ENCODE measurements at places on chromosomes 6 and 20.
A peak's percentile ranks its signal among the peaks of the same experiment; 100 is the strongest.

DNA sequence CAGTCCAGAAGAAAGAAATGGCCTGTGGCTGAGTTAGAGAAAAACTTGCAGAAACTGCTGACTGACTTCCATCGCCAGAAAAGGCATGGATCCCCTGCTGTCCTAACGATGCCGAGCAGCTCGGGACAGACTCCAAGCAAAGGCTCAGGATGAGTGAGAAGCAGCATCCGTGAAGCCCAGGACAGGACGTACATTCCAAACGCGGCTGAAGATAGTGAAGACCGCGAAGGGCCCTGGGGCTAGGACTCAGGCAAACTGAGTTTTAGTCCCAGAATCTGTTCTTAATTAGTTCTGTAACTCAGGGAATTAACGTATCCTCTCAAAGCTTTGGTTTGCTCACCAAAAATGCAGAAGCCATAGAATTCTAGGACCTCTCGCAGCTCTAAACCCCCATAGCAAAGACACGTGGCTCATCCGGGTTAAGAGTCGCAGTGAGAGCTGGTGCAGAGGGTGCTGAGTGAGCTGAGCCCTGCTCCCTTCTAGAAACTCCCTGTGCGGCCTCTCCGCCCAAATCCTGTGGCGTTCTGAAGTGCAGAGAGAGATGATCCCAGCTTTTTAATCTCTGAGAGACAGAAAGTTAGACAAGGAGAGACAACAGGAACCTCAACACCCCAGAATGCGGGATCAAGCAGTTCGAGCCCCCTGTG, 132.9 kb upstream of the THBS2 start:
- no peak for DNase-seq

DNA sequence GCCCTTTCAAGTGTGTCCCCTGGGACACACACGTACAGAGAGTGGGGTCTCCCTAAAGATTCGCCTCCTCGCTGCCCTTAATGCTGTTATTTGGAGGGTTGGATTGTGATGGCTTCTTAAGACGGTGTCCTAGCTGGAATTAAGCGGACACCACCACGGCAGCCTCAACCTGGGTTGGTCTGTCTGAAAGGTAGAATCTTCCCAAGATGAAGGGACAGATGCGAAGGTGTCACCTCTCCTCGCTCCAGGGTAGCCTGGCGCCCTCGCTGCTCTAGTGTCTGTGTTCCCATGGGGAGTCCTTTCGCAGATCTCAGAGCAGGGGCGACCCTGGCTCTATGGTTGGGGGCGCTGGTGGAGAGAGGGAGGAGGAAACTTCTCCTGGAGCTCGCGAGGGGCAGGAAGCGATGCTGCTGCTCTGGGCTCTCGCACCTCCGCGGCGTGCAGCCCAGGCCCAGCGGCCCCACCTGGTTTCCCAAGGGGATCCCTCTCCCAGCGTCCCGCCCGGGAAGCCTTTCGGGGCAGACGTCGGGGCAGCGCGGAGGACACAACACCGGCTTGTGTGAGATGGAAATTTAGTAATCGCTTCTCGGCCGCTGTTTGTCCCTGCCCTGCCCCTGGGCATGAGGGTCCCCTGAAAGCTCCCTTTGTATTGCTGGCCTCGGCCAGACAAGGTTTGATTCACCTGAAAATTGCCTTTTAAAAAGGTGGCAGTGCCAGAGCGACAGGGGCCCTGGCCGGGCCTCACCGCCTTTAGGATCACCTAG, 1.7 kb downstream of the RSPO3 start:
- peak; percentile 51 for DNase-seq

GRCh38 chr20:43870484-43870883, 44.2 kb upstream of the TOX2 start:
- DNase-seq, result no peak

DNA sequence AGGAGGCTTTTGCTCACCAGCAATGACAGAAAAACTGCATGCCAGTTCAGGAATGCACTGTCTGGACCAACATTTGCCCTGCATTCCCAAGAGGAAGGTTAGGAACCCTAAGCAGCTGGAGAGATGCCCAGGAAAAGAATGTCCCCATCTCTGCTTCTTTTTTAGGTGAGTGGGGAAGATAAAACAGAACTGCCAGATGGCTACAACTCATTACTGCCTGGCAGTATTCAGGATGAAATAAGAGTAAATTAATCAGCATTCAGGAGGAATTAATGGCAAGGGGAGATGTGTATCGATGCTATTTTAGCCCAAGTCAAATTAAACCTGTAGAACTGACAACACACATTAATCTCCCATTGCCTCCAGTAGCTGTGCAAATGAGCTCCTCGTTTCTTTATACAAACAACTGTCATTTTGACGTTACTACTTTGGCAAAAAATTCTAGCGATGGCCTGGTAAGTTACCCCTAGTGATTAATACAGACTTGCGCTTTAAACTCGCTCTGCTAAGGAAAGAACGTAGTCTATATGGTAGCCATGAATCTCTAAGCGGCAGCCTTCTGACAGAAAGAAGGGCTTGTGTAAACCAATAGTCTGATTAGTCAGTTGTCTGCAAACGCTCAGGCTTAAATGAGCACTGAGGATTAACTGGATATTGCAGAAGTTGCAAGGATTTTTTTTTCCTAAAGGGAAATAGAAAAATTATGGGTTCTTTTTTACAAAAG, 16.7 kb upstream of the SMLR1 start:
- DNase-seq, result peak; percentile 39

DNA sequence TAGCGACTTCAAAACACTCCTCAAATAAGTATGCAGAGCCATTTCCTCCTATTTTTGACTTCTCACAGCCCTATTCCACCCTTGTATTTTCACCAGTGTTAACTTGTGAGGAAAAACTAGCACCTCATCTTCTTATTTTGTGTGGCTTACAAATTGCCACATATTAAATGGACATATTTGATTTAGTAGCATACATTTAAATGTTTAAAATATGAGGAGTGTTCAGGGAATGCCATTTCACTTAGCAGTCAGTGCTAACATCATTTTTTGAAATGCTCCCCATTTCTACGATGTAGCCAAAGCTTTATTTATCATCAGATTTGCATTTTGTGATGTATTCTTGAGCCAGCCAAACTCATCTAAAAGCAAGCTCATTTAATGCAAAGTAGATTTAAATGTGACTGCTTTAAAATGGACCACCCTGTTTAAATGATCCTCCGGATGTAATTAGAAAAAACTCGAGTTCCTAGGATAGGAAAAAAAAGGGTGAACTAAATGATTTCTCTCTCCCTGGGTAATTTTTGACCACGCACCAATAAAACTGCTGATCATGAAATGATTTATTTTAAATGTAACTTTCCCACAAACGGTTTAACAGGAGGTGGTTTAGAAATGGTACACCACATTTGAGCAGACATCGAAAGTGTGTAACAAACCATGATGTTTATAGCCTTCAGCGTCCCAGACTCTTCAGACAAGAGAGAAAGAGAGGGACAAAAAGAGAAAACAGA, 172.6 kb downstream of the CD83 start:
- no peak for DNase-seq

GRCh38 chr6:108476847-108477430, 83.8 kb upstream of the FOXO3 start:
- DNase-seq, result no peak

DNA sequence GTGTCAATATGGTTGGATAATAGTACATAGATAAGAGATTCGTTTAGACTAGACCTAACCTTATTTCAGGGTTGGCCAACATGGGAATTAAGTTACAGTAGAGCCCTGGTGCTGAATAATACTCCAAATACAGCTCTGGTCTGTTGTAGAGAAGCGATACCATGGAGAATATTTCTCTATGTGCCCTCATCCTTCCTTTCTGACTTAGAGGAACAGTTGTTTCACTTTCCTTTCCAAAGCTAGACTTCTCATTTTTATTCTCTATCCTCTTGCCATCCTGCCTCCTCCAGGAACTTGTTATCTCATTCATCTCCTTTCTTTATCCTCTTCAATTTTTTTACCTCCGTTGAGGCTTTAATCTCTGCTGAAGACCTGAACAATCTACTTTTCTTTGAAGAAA, 68.9 kb downstream of the EDN1 start:
- DNase-seq, result no peak

DNA sequence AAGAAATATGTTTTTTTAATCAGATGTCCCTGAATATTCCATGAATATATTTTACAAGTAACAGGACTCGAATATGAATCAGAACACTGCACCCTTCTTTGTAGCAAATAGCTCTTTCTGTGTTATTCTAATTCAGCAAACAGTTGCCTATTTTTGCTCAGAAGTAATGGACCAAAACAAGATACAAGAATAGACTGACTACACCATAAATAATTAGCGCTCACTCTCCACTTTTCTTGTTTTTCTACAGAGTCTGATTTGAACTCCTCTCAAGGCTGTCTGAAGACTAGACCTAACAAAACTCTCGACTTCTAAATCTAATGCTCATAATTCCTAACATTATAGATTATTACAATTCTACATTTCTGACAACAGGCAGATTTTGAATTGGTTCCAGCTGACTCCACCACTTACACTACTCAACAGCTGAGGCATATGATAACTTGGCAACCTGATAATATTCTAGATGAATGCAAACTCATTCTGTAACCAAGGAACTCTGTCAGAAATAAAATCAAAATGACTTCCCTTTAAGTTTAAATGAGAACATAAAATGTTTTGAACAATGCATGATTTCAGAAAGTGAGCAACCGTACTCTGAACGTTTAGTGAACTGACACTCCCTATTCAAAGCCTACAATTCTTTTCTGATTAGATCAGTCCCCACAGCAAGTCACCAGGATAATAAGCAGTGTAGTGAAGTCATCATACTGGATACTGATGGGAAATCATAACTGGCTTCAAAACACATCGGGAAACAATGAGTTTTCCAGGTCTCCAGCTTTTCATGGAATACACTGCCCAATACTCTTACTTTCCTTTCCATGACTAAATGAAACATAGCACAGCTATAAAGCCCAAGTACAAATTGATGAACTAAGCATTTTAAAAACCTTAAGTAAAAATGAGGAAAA, 114.2 kb upstream of the BEND6 start:
- no peak for DNase-seq

- no peak for DNase-seq
These were observed 112.4 kb downstream of the SLX4IP start for GRCh38 chr20:10547276-10548114.

DNA sequence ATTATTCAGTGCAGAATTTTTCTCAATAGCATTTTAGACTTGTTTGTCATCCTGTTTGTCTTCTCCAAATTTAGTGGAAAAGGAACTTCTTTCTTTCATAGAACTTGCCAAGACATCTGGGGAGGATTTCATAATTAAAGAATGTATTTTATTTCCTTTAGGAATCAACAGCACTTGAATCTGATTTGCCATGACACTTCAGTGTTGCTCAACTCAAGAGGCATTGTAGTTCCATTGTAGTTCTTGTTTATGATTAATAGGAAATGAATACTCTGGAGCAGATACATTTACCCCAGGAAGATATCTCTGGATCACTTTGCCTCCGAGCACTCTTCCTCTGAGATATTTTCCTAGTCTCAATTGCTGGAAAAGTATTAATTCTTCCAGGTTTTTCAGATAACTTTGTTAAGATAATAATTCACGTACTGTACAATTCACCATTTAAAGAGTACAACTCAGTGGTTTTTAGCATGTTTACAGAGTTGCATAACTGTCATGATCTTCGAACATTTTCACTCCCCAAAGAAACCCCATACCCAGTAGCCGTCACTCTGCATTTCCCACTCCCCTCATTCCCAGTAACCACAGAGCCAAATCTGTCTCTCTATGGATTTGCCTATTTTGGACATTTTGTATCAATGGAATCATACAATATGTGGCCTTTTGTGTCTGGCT, 29.7 kb downstream of the AKAP12 start:
- DNase-seq, result no peak

DNA sequence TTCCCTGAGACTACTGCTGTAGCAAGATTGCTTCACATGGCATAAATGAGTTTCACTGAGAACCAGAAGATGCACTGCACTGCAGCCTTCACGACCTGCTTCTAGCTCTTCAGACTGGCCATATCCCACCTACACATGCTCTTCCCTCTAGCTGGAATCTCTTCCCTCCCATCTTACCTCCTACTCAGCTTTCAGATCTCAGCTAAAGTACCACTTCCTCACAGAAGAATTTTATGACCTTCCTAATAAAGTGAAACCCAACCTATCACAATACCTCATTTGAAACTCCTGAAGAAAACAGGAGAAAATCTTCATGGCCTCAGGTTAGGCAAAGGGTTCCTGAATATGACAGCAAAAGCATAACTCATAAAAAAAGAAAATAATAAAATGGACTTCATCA, 99.9 kb downstream of the DTNBP1 start:
- DNase-seq, result no peak
